ENCODE measurements at places on chromosomes 16 and 17.

- no peak for DNase-seq
These were observed 69.8 kb upstream of the IRX3 start for GRCh38 chr16:54356391-54356790.

DNA sequence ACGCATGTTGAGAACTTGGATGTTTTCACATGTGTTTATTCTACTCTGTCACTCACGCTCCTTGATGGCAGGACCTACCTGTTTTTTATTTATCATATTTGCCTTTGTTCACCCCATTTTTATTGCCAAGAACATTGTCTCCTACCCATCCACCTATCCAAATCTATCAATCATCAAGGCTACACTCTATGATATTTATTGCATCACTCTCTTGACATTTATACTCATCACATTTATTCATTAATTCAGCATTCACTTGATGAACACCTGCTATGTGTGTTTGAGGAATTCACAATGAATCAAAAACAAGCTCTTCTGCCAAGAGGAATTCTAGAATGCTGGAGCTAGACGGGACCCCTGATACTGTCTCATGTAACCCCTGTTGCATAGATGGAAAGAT is 94.5 kb upstream of the ZNF469 start:
- DNase-seq = no peak

DNA sequence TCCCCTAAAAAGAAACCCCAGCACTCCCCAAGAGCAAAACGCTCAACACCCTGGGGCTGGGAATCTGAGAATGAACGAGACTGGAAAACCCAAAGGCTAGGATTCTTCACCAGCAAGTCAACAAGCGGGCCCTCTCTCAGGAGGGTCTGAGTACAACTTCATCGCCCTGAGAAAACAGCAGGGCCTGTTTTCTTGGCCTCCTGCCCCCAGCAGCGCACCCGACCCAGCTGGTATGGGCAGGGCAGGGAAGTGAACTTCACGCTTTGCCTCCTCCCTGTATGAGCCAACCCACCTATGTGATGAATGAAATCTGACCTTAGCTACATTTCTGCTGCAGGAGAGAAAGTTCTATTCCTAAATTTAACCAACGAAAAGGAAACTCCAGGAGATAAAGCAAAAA is 11.1 kb downstream of the NUDT16L1 start:
- DNase-seq = no peak

- DNase-seq = no peak
These were observed 2.2 kb upstream of the NTN3 start for GRCh38 chr16:2468725-2469398.

DNA sequence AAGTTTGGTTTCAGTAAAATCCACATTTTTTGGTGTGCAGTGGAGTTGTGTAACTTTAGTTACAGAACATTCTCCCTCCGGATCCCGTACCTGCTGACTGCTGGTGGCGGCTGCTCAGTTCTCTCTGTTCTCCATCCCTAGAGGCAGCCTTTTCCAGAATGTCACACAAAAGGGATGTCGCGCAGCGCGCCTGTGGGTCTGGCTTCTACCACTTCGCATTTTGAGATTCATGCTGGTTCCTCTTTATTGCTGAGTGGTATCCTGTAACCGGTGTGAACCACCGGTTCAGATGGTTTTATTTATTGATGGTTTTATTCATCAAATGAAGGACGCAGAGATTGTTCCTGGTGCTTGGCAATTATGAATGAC is 981 bp upstream of the CEP131 start:
- no peak for DNase-seq

DNA sequence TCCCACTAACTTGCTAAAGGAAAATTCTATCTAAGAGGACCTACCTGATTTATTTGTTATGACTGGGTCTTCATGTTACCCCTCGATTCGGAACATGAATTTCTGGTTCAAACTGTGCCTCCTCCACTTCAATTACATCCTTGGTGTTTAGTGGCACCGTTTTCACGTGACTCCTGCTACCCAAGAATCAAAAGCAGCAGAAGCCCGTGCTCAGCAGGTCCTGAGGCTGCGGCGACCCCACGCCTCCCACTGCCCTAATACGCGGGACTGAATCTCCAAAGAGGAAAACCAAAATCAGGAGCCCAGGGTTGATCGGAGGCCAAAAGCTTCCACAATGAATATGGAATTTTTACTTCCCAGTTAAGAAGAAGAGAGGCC is 94.0 kb upstream of the METRNL start:
- DNase-seq = no peak

DNA sequence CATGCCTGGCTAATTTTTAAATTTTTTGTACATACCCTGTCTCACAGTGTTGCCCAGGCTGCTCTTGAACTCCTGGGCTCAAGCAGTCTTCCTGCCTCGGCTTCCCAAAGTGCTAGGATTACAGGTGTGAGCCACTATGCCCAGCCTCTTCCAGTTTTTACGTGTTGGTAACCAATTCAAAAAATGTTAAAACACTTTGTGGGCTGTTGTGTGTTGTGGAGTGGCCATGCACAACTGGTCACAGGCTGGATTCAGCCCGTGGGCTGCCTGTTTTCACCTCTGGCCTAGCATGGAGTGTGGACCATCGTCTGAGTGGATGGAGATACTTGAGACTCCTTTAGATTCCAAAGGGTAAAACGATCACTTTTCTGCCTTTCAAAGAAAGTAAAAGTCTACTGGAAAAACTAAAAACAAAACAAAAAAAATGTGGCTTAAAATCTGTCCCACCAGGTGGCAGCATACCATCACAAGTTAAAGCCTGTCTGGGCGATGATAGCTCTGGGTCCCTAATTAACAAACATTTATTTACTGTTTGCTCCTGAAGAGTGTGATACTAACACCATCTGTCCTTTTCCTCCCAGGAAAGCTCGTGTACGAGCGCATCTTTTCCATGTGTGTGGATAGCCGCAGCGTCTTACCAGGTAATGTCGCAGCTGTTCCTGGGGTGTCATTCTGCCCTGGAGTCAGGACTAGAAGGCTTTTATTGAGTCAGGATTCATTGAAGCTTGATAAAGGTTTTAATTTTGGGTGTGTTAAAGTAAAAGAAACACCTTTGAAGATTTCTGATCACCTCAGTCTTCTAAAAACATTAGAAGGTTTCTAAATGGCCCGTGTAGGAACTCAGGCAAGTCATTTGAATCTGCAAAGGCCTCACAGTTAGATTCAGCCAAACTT is 45.8 kb downstream of the VPS35L start:
- DNase-seq = peak; percentile 3

- DNase-seq = no peak
These were observed 17.1 kb downstream of the CSNK1D start for GRCh38 chr17:82256242-82256885.

- no peak for DNase-seq
These were observed 32.3 kb downstream of the ATPAF2 start for GRCh38 chr17:18006495-18007239.

- no peak for DNase-seq
These were observed 39.3 kb upstream of the CCDC182 start for GRCh38 chr17:57784226-57784895.

- DNase-seq = no peak
These were observed 193.8 kb downstream of the SNX29 start for GRCh38 chr16:12170103-12171040.

GRCh38 chr17:71740866-71741265 is 380.0 kb upstream of the SOX9 start:
- no peak for DNase-seq

- DNase-seq = no peak
These were observed 88.9 kb downstream of the AATF start for GRCh38 chr17:37037590-37038155.

DNA sequence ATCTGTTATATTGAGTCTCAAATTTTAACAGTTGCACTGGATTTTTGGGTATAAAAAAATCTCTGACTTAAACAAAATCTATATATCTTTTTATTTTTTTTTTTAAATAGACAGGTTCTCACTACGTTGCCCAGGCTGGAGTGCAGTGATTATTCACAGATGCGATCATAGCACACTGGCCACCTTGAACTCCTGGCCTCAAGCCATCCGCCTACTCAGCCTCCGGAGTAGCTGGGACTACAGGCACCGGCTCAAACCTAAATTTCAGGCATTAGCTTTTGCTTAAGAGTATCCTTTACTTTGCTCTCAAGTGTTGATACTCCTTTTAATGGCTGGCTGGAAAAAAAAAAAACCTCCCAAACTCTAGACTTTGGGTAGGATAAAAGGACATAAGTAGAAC is 61.6 kb downstream of the RPGRIP1L start:
- DNase-seq = no peak

DNA sequence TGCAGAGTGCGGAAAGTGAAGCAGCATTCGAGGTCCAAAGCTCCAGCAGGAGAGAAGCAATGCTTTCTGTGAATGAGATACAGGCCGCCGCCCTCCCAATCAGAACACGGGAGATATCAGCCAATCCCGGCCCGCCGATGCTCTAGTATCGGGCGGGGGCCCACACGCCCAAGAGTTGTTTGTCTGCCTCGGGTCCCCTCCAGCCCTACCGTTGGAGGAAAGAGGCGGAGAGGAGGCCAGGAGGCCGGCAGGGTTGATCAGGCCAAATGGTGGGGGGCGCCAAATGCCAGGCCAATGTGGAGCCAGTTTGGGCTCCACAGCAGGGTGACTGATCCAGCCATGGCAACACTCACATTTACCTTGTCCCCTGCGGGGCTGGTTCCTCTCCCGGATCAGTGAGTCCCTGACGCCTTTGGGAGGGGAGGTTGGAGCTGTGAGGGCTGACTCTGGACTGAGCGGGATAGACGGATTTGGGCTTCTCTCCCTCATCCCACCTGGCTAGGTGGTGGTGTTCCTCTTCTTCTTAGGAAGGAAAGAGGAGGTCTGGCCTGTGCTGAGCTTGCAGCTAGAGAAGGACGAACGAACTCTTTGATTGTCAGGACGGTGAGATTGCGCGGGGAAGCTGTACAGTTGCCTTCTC is 10.4 kb upstream of the CUEDC1 start:
- DNase-seq = no peak

GRCh38 chr16:68453816-68454215 is 5.5 kb upstream of the SMPD3 start:
- DNase-seq = no peak

- no peak for DNase-seq
These were observed 48.0 kb downstream of the TMEM235 start for GRCh38 chr17:78279360-78279990.

DNA sequence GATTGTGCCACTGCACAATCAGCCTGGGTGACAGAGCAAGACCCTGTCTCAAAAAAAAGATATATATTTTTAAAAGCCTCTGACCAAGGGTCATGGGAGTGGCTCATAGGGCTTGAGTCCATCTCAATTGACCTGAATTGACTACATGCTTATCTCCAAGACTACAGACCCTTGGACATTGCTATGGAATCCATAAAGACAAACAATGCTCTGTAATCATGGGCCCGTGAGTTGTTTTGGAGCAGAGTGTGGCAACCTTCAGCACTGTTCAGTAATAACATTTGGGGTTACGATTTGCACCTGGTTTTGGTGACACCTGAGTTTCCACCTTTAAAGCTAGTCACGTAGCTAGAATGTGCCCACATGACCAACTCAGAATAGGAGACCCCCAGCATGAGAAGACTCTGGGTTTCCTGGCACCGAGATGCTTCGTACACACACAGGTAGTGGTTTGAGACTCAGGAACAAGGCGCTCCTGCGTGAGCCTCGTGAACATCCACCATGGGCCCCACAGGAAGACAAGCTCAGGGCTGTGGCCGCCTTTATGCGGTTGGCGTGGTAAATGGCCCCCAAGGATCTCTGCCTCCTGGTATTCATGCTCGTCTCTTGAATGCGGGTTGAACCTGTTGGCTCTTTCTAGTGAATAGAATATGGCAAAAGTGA is 66.6 kb upstream of the RPH3AL start:
- DNase-seq = no peak

GRCh38 chr17:61399131-61400065 is at the start of gene TBX2:
TBX2 (plus strand) TSS chr17:61399843; CDS start chr17:61400177, 334 bp downstream.
- no peak for DNase-seq
